Thymus (tissue), 14 donors: ENCODE measurements at places on chromosomes 2 and 18. TPM values are rescaled to one million over a fixed set of nuclear protein-coding genes. Genes with fewer than 3 reads are reported as not detected.

DNA sequence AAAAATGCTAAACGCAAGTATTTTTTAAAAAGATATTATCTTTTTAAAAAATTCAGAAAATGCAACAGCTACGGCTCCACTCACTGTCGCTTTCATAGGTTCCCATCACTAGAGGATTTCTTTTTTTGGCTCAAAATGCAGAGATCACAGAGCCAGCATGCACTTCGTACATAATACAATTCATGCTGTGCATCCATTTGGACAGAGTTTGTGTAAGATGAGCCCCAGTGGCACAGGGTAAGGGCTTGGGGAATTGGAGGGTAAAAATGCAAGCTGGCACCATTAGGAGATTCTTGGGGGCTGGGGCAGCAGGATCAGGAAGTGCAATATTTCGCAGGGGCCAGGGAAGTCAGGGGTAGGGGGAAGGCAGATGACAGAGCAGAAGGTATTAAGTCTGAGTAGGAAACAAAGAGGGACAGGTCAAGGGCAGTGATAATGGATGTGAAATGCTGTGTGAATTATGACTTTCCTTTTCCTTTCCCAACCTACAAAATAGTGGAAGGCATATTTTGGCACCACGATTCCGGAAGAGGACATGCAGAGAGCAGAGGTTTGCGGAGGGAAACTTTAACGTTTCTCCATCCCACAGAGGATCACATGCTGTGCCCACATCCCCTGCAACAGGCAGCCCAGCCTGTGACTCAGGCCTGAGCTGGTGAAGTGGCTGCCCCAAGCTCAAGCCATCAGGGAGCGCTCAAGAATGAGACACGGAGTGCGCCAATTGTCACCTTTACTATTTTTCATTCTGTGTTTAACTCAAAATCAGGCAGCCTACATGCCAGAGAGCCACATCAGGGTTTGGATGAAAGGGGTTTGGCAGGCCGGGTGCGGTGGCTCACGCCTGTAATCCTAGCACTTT is 4.7 kb downstream of the CAPG start:
- DNase-seq = no peak

DNA sequence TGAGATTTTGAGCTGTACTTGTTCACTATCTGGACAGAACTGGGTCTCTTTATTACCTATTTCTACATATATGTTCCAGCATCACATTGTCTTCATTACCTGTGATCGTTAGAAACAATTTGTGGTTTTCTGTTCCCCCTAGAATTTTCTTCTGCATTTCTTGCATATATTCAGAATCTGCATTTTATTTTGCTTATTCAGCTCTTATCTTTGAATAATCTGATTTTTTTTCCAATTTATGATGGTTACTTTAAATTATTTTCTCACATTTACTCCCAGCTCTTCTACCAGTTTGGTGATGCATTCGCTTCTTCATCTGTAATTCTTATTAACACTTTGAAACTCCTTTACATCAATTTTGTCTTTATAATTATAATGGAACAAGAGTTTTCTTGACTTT is 55.1 kb downstream of the LYPD6B start:
- DNase-seq = no peak

GRCh38 chr2:237623428-237624403 is 3.7 kb upstream of the LRRFIP1 start:
- DNase-seq = no peak

GRCh38 chr2:220165401-220165800 is 538.0 kb downstream of the SLC4A3 start:
- DNase-seq = no peak

GRCh38 chr2:235545339-235546150 is 51.7 kb downstream of the AGAP1 start:
- no peak for DNase-seq

- no peak for DNase-seq
These were observed 23.8 kb downstream of the FHL2 start for GRCh38 chr2:105375001-105375561.

GRCh38 chr2:181807526-181807925 is 84.0 kb upstream of the ITPRID2 start:
- no peak for DNase-seq

GRCh38 chr2:152560166-152560565 is 157.1 kb downstream of the PRPF40A start:
- DNase-seq = no peak

DNA sequence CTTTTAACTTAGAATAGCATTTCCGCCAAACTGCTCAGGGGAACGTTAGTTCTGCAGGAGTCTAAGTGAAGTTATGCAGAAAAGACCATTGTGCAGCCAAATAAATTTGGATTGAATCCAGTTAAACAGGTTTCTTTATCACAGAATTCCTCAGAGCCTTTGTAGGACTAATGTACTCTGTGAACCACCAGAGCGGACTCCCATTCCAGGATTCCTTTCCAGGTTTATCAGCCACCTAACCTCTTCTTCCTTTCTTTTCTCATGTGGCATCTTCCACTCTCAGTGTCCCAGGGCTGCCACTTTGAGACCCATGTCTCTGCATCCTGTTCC is 350.4 kb downstream of the TSN start:
- DNase-seq = no peak

- no peak for DNase-seq
These were observed 336.3 kb upstream of the CDH7 start for GRCh38 chr18:65414501-65414900.

DNA sequence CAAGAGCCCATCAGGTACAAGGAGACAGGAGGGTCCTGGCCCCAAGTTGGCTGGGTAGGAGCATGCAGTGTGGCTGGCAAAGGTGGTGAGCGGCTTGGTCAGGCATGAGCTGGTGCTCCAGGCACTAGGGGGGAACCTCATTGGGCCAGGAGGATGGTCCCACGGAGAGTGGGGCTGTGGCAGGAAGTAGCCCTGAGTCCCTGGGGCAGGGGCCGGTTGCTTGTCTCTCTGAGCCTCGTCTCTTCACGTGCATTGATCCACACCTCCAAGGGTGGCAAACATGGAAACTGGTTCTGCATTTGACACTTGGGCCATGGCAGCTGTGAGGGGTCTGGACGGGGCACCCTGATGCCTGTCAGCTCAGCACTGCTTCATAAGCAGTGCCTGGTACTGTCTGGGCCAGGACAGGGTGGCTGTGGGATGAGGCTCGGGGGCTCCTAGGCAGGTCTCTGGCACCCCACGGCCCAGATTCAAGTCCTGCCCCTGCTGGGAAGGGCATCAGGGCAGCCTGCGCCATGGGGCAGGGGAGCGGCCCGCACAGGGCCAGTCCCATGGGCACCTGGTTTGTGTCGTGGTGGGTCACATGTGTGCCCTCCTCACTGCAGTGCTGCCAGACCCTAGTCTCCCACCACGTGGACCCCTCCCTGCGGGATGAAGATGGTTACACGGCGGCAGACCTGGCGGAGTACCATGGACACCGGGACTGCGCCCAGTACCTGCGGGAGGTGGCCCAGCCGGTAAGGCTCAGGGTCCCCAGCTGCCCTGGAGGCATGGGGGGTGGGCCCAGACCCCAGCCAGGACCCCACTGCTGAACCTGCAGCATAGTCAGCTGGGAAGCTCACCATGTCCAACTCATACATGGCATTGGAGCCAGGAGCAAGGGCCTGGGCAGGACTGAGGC is 16.4 kb downstream of the ESPNL start:
- DNase-seq = no peak

DNA sequence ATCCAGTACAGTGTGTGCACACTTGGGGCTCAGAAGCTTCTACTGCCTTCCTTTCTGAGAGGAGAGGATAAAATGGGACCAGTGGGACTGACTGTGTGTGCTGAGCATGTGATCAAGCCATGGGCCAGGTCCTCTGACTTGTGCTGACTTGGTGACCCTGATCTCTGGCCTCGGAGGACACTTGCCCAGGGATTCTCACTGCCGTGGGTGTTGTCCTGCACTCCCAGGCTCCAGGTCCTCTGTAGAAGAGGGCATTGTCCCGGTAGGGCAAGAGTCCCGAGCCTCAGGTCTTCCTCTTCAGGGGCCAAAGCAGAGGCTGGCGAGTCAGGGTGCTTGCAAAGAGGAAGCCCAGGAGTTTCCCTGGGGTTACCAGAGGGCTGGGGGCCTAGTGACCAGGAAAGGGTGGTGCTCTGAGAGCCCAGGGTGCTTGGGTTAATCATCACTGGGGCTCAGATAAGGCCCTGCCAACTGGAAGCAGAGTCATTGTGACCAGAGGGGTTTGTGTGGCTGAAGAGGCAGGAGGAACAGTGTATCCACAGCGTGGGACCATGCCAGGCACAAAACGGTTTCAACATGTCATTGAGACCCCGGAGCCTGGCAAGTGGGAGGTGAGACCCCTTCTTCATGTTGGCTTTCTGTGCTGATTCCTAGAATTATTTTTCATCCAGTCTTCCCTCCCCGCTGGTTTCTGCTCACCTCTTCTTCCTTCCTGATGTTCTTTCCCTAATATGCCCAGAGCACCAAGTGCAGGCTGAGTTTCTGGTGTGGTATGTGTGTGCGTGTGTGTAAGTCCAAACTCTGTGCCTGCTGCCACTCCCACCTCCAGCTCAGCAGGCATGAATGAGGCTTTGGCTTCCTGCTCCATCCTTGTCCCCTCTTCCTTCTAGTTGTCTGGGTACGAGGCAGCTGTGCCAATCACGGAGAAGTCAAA is at the start of gene GCKR:
TSS of gene GCKR (plus strand) at position 483 of the 931 bp plus-strand sequence. CDS start at position 549, 66 bp downstream.
- no peak for DNase-seq

GRCh38 chr2:238693337-238694093 is 154.4 kb upstream of the TWIST2 start:
- DNase-seq = no peak

DNA sequence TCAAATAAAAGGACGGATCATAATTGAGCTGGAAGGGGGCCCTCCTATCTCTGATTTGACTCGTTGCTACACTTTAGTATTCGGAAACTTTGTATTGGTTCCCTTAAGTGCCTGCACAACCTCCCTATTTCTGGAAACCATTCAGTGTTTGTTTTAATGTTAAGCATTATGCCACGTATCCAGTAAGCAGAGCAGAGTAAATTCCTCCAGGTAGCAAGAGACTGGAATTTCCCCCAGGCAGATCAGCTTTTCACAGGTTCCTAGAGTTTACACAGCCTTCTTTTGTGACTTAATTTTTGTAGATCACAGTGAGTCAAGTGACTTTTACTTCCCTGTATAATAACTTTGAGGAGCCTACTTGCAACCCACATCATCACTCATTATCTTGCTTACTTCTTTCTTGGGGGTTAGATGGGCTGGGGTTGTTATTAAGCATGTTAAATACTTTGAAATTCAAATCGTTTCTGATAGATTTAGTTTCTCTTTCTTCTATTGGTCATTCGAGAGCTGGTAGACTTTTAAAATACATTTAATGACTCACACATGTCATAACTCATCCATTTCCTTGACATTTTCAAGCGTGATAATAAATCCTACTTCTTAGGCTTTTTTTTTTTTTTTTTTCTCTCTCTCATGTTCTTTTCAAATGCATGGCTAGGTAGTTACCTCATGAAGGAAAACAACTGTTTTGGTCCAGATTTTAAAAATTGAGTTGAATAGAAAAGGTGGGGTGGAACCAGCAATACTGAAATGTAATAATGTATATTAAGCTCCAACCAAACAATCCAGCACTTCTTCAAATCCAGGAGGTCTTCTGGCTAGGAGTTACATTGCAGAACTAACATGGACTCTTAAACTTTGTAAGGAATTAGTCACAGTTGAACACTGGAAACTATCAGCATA is 219.3 kb downstream of the NEDD4L start:
- DNase-seq = no peak

DNA sequence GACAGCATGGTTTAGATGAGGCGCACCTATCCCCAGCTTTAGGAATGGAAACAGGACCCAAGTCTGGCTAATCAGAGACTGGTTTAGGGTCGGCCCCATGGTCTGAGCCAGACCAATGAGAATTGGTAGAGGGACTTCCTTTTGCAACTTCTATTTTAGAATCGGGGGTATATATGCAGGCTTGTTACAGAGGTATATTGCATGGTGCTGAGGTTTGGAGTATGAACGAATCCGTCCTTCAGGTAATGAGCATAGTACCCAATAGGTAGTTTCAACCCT is 1.5 kb upstream of the BOLA3 start:
- no peak for DNase-seq

GRCh38 chr2:239726091-239726591 is 299.0 kb downstream of the NDUFA10 start:
- no peak for DNase-seq

- no peak for DNase-seq
These were observed 23.3 kb downstream of the PUM2 start for GRCh38 chr2:20327370-20327769.

GRCh38 chr2:21019000-21019677 is 24.7 kb downstream of the APOB start:
- no peak for DNase-seq

DNA sequence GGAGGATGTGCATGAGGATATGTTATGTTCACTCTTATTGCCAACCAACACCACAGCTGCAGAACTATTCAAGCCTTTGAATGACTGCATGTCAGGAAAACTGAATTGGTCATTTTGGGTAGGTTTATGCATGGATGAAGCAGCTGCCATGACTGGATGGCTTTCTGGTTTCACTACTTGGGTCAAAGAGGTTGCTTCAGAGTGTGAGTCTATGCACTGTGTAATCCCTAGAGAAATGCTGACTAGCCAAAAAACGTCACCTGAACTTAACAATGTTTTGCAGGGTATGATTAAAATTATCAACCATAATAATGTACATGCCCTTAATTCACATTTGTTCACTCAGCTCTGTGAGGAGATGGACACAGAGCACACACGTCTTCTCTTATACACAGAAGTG is 206.7 kb upstream of the RBBP8 start:
- DNase-seq = no peak

GRCh38 chr2:219205165-219205538 is 1.4 kb upstream of the ZFAND2B start:
- DNase-seq = no peak

- DNase-seq = no peak
These were observed 139.8 kb downstream of the ZFP36L2 start for GRCh38 chr2:43086451-43087221.

DNA sequence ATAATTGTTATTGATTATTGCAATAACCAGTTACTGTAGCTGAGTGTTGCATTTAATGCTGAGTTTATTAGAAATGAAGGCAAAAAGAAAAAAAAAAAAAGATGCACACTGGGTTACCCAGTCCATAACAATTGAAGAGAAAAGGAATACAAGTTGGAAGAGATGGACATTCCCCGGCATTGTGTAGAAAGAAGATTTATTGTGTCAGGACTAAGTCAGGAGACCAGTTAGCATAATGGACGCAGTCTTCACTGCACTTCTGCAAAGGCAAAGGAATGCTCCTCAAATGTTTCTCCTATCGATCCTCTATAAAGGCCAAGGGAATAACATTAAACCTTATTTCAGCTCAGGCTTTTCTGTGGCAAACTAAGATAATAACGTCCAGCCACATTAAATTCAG is 157.8 kb downstream of the INSIG2 start:
- DNase-seq = no peak

GRCh38 chr2:14516844-14517243 is 115.7 kb upstream of the LRATD1 start:
- no peak for DNase-seq

The SMAD7 gene
- 9.3 TPM for total RNA-seq

The PLGLB2 gene
- total RNA-seq = 1.5 TPM

The DAPL1 gene
- total RNA-seq = 2.9 TPM

The PRSS56 gene
- total RNA-seq = 0.19 TPM

The RNF149 gene
- total RNA-seq = 45.8 TPM

The RGPD6 gene
- total RNA-seq = 10.0 TPM

The NEU2 gene
- not detected for total RNA-seq

The FAM210A gene
- 13.3 TPM for total RNA-seq

The DSG1 gene
- 0.61 TPM for total RNA-seq

The SERTAD2 gene
- 13.3 TPM for total RNA-seq

The GPR17 gene
- under 0.01 TPM for total RNA-seq
